GM12892 (cell line): ENCODE measurements at places on chromosomes 12 and 14.

- DNase-seq: no peak
These were observed 11.4 kb upstream of the TAC3 start for GRCh38 chr12:57027805-57028153.

DNA sequence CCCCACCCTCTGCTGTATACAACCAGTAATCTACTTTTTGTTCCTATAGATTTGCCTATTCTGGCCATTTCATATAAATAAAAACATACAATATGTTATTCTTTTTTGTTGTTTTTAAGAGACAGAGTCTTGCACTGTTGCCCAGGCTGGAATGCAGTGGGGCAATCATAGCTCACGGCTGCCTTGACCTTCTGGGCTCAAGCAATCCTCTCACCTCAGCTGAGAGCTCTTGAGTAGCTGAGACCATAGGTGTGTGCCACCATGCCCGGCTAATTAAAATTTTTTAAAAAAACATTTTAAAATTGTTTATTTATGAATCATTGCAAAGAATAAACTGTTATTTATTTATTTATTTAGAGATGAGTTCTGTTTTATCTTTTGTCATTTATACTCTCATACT, 11.6 kb downstream of the PTGR2 start:
- no peak for DNase-seq

- no peak for DNase-seq
These were observed 529 bp downstream of the RPLP0 start for GRCh38 chr12:120200364-120200800.

GRCh38 chr12:23581913-23582312, 367.6 kb downstream of the SOX5 start:
- DNase-seq: no peak

GRCh38 chr12:112557951-112558630, 139.3 kb downstream of the PTPN11 start:
- DNase-seq: no peak

DNA sequence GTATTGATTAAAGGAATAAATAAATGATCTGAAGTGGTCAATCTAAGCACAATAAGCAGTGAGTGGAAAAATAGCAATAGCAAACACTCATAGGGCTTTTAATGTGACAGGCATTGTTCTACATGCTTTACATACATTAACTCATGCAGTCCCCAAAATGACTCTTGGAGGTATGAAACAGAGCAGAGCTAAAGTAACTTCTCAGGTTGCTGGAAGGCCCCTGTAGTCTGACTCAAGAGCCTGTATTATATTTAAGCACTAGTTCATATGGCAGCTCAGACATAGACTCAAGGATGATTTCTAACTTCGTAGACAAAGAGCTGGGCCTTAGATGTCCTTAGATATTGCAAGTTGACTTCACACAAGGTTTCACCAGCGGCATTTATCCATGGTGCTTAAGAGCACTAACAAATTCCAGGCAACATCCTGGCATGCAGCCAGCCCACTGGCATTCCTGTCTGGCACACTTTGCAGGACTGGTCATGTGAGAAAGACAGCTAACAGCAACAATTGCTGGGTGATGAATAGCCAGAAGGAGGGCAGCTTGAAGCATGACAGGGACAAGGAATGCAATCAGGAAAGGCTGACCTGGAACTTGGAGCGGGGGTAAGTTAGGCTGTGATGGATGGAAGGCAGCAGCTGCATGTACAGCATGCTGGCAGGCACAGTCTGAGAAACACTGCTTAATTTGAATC, 22.9 kb upstream of the KTN1 start:
- DNase-seq: no peak

GRCh38 chr12:29844667-29845066, 60.9 kb upstream of the TMTC1 start:
- DNase-seq: no peak

DNA sequence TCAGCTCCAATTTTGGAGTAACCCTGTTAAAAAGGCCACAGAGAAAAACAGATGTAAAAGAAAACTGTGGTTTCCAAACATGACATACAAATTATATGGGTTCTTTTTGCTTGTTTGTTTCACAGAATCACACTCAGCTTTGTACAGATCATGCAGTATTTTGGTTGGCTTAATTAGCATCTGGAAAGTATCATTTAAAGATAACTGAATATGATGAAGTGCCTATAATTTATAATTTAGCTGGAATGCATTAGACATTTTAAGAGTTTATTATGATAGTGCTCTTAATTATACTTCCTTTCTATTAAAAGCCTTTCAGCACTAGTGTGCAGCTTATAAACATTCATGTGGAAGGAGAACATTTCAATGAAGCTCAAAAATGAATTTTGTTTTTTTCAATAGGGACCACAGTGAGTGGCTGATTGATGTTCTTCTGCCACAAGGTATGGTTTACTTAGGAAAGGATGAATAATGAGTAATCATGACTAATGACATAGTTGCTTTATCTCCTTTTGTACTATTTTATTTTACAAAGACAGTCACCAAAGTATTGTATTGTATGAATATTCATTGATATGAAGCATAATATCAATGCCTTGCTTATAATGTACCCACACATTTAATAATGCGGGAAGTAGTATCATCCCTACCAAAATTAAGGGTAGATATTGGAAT, 98.3 kb downstream of the UNC79 start:
- no peak for DNase-seq

- no peak for DNase-seq
These were observed 18.0 kb upstream of the YARS2 start for GRCh38 chr12:32773691-32774090.

GRCh38 chr12:93729934-93730333, 52.8 kb downstream of the CRADD start:
- DNase-seq: no peak

DNA sequence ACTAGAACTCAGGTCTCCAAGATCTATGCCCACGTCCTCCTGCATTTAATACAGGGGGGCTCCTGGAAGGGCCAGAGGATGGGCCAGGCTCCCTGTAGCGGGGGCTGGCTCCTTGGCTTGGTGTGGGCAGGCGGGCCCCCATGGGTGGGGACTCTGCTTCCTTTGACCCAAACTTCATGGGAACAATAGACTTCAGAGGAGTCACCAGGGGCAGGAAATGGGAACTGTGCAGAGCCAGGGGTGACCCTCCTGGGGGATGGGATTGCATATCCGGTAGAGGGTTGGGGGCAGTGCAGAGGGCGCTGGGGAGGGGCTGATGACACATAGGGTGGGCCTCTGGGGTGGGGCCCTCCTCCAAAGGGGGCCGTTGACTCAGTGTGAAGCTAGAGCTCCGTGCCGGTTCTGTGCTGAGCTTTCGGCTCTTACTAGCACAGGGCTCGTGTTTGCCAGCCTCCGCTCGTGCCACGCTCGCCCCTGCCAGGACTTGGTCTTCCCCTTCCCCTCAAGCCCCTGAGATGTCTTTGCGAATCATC, 4.6 kb downstream of the TEAD4 start:
- no peak for DNase-seq

DNA sequence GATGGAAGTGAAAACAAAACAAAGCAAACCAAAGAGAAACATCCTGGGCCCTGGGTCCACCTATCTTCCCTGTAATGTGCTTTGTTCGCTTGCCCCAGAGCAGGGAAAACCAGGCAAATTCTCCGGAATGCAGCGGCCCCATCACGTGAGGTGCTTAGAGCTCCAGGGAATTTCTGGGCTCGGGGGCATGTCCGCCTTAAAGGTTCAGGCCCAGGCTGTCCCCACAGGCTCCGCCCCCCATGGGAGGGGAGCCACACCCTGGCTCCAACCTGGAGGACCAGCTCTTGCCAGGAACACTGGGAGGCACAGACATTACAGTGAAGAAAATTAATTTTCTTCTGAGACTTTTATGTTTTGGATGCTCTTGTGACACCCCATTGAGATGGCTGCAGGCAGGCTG, 69.9 kb downstream of the RBM19 start:
- no peak for DNase-seq

DNA sequence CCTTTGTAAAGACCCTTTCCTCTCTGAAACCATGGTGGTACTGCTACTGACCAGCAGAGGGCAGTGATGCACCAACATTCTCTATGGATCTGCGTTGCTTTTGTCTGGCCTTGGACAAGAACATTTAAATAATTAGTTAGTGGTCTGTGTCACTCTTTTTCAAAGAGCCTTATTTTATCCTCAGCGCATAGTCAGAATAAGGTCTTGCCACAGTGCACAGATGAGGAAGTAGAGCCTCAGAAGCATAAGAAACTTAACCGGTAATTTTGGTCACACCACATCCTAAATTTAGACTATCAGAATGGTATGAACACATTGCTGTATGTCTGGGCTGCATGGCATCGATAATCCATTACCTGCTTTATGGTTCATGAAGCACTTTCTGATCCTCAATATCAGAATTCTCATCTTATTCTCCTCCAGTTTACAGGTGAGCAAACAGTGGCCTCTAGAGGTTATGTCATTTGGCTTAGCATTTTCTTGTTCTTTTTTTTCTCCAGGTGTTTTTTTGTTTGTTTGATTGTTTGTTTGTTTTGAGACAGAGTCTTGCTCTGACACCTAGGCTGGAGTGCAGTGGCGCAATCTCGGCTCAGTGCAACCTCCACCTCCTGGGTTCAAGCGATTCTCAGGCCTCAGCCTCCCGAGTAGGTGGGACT, 23.7 kb upstream of the IFT81 start:
- peak; percentile 46 for DNase-seq

DNA sequence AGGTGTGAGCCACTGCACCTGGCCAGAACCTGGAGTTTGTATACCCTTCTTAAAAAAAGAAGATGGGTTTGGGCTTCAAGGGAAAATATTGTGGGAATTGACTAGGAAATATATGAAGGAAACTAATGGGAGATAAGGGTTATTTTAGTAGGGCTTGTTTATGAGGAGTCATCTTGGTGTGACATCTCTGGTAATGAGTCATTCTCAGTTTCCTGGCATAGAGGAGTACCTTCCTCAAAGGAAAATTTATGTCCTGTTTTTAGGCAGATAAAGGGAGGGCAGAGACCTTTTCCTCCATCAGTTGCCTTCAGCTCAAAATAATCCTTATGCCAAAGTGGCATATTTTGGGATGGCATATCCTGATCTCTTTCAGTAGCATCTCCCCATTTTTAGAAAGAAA, 30.6 kb upstream of the NFKBIA start:
- DNase-seq: no peak

DNA sequence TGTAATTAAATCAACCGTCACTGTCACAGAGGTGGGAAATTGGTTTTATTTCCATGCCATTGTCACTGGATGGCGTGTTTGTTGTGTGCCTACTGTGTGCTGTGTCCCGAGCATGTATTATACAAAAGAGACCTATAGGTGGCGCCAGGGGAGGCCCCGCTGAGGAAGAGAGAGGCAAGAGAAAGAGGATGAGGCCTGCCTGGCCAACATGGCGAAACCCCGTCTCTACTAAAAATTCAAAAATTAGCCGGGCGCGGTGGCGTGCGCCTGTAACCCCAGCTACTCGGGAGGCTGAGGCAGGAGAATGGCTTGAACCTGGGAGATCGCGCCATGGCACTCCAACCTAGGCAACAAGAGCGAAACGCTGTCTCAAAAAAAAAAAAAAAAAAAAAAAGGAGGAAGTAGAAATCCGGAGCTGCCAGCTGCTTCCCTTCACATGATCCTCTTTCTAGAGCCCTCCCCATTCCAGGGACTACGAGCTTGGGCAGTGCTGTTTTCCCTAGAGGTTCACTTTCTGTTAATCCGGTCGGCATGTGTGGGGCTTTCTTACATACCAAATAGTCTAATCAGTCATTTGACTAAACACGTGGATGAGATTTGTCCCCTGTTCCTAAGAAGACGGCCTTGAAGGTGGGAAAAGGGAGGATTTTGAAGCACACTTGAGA, 6.4 kb upstream of the CCDC175 start:
- DNase-seq: no peak

GRCh38 chr14:69842686-69843420, 36.4 kb upstream of the SMOC1 start:
- no peak for DNase-seq

- no peak for DNase-seq
These were observed 1.5 kb upstream of the TUBA1C start for GRCh38 chr12:49263400-49263763.

- no peak for DNase-seq
These were observed 72.4 kb downstream of the TTC9 start for GRCh38 chr14:70714055-70714550.

DNA sequence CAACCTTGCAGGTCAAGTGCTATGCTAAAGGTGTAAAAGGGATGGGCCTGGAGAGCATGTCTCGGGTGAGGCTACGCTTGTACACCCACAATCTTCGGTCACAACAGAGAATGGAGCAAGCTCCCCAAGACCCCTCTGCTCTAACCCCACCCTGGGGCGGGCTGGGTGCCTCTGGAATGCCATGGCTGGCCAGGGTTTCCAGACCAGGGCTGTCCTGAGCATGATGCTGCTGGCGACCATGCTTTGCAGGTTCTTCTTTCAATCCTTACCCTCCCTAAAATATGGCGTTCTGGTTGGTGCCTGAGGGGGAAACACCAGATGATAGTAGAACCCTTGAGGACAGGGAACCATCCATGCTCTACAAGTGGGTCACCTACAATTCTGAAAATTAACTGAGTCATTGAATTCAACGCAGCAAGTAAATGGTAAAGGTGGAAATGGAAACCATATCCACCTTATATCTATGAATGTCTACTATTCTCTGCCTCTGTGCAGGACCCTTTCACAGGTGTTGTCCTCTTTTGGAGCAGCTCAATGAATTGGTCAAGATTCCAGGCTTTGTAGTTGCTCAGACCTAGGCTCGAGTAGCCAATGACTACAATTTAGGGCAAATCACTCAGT, 111.6 kb upstream of the EGLN3 start:
- no peak for DNase-seq

DNA sequence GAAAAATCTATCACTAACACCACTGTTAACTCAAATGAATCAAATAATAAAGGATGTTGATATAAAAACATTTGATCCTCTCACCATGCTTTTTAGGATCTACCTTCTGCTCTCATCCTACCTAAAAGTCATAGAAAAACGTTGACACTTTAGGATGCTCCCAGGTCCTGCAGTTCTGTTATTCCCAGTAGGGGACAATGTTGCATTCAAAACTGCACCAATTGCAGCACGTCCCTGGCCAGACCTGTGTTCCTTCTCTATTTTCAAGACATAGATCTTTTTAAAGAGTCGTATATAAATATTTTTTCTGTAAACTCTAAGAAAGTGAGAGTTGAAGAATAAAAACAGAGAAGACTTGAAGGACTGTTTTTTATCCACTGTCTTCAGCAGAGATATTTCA, 8.8 kb downstream of the AICDA start:
- no peak for DNase-seq

GRCh38 chr12:90621927-90622326, 333.0 kb downstream of the CCER1 start:
- no peak for DNase-seq

DNA sequence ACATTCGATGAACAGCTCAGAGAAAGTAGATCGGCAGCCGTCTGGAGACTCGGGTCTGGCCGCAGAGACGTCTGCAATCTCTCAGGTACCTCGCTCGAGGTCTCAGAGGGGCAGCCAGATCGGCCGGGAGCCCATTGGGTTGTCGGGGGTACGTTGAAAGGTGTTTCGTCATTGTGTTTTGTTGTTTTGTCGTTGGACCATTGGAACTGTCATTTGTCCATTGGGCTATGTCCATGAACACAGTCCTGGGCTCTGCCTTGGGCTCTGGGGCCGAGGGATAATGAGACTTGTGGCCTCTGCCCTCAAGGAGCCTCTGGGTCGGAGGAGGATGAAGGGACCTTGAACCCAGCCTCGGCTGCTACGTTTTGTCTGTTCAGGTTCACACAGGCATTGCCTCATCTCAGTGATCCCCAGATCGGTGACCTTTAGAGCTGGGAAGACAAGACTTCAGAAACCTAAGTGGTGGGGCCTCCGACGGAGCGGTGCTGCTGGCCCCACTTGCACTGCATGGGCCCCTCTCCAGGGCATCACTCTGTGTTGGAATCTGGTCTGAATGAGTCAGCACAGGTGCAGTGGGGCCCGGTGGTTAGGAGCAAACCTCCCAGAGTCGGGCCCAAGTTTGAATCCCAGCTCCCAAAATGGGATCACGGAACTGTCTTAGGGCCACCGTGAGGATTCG, 23.6 kb upstream of the MLXIP start:
- no peak for DNase-seq
